ENCODE measurements at places on chromosomes 11 and 22.

DNA sequence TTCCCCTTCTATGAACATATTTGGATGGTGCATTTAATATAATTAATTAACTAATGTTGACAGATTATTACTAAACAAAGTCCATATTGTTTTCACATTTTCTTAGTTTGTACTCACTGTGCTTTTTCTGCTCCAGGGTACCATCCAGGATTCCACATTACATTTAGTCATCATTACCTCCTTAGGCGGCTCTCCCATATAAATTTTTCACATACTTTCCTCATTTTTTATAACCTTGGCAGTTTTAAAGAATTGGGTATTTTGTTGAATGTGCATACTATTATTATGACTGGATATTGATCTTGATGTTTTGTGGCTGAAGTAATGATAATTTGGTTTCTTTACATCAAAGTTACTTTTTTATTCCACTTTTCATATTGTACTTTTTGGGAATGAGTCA, 755.6 kb upstream of the ANO3 start:
- no peak for DNase-seq

- DNase-seq, result no peak
These were observed 93.8 kb upstream of the BMAL1 start for GRCh38 chr11:13183826-13184196.

- no peak for DNase-seq
These were observed 14.1 kb downstream of the FAM83F start for GRCh38 chr22:40008726-40009291.

- no peak for DNase-seq
These were observed 3.1 kb downstream of the PPP2R1B start for GRCh38 chr11:111762981-111763643.

- no peak for DNase-seq
These were observed 186.2 kb downstream of the SPON1 start for GRCh38 chr11:14148653-14149273.

DNA sequence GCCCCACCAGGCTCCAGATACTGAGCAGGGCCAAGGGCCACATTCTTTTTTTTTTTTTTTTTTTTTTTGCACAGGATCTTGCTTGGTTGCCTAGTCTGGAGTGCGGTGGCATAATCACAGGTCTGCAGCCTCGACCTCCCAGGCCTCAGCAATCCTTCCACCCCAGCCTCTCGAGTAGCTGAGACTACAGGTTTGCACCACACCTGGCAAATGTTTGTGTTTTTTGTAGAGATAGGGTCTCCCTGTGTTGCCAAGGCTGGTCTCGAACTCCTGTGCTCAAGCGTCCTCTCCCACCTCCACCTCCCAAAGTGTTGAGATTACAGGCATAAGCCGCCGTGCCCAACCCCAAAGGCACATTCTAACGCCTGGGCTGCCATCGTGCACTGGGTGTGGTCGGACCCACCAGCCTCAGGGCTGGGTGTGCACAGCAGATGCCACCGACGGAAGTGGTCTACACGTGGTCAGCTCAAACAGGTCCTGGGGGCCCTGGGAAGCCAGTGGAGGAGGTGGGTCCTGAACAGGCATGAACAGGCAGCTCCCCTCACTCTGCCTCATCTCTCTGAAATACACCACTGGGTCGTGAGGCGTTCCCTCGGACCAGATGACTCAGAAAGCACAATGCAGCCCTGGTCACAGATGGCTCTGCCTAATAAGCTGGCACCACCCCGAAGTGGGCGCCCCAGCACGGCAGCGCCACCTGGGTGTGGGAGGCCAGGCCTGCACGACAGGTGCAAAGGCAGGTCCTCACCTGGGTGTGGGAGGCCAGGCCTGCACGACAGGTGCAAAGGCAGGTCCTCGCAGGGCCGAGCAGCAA, 5.1 kb upstream of the B4GALNT4 start:
- no peak for DNase-seq

GRCh38 chr22:46738647-46739093, 618 bp upstream of the CERK start:
- DNase-seq, result no peak

All from stimulated activated CD4-positive, alpha-beta T cell treated with anti-CD3 and anti-CD28 coated beads, Interleukin-1b, Interleukin-23, amount 100 ng/mL, for 1 hour (primary cell).